Stimulated activated CD8-positive, alpha-beta memory T cell treated with anti-CD3 and anti-CD28 coated beads, Interleukin-7, amount 100 ng/mL, for 1 hour (primary cell): ENCODE measurements at places on chromosomes 12 and 14.

- DNase-seq, result no peak
Measured at GRCh38 chr14:72052356-72052755, 120.1 kb downstream of the RGS6 start.

GRCh38 chr14:39055786-39056474 lies 47.1 kb downstream of the SEC23A start:
- DNase-seq, result no peak

DNA sequence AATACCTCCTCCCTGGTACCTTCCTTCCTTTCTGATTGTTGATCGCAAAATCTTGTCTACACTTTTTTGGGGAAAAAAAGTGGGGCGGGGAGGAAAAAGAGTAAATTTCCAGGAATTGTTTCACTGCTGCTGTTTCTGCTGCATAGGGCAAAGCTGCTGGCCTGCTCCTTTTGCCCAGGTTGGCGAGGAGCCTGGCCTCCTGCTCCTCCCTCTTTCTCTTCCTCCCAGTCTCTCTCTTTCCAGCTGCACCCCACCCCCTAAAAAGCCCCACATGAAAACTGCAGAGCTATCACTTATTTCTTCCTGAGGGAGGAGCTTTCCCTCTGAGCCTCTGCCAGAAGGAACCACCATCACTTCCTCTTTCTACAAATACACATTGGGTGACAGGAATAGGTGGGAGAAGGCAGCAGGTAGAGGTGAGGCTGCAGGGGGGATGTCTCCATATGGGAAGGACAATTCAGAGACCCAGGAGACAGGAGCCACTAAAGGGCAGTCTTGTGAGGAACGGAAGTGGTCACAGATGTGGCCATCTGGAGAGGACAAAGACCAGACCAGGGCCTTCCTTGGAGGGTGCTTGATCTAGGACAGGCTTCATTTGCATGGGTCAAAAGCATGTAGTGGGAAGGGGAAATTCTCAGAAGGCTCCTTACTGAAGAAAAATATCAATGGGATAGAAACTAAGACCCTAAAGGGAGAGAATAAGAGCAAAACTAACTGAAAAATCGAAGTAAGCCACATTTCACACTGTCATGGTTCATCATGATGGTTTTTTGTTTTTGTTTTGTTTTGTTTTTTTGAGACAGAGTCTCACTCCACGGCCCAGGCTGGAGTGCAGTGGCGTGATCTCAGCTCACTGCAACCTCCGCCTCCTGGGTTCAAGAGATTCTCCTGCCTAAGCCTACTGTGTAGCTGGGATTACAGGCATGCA lies 14.8 kb downstream of the ZBTB39 start:
- no peak for DNase-seq

DNA sequence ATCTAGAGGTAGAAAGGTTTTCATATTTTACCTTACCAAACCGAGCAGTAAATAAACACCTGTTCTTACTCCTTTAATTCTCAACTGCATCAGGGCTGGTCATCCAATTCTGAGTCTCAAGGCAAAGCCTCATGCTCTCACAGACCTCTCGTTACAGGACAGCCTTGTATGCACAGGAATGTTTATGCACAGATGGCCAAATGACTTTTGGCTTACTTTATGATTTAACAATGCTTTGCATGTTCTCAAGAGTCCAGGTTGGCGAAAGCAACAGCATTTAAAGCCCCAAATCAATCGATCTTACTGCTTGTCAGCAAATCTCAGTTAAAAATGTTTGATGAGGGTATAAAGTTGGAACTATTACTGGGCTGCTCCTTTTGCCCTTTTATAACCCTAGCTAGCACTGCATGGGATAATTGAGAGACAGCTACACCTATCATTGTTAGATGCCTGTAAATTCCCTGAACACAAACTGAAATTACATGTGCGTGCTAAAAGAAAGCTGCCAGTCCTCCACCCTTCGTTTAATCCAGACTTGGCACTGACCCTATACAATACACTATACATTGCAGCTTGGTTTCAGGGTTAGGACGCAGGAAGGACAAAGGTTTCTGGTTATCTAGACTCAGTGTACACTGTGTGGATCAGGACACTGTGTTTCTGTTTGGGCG lies 63.6 kb downstream of the TMCC3 start:
- no peak for DNase-seq

DNA sequence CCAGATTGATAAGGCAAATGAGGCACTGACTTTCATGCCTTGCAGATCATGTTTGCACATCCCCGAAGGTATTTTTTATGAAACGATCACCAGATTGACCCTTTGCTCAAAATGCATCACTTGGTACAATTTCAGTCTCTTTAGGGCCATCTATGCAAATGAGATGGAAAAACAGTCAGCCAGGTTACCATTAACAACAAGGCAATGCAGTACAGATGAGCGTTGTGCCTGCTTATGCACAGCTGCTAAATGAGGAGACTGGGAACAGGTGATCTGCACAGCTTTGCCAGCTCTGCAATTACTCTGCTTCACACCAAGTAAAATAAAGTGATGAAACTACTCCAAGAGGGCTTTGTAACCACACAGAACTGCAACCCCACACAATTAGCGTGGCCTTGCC lies 26.1 kb upstream of the PLEKHG7 start:
- no peak for DNase-seq

GRCh38 chr12:7009512-7009911 lies 8.8 kb downstream of the LPCAT3 start:
- DNase-seq, result no peak

DNA sequence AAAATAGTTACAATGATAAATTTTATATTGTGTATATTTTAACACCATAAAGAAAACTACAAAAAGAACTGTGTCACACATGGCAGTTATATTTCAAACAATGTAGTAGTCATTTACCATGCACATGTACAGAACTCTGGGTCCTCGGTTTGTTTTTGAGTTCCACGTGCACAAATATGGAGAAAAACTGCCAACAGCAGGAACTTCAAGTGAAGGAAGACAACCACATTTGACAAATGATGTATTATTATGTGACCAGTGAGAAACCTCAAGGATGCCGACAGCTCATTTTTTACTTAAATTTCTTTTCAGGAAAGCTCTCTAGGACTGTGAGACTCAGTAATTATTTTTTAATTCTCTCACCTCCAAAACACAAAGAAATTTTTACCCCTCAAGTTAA lies 244.2 kb upstream of the USP15 start:
- DNase-seq, result no peak

DNA sequence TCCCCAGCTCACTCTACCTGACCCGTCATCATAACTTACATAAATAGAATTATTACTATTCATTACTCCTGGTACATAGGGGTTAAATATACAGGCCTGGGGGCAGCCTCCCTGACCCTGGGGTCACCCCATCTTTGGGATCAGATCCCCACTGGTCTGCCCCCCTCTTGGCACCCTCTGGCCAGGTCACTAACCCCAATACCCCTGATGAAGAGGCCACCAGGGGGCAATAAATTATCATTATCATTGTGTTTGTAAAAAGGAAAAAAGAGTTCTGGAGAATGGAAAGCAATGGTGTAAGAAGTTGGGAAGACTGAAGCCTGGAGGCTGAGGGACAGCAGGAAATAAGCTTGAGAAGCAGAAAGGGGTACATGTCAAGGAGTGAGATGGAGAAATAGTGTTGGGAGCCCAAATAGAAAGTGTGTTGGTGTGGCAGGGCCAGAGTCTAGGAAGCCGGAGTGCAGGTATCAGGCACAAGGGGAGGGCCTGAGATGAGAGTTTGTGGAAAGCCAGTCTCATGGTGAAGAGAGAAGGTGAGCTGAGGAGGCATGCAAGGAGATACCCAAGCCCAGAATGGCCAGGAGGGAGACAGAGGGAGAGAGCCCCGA lies 6.1 kb upstream of the AAAS start:
- DNase-seq, result no peak

GRCh38 chr12:49588721-49589516 lies 16.5 kb downstream of the FAM186B start:
- DNase-seq, result no peak

GRCh38 chr14:75453817-75454434 lies 26.1 kb downstream of the JDP2 start:
- DNase-seq, result no peak

DNA sequence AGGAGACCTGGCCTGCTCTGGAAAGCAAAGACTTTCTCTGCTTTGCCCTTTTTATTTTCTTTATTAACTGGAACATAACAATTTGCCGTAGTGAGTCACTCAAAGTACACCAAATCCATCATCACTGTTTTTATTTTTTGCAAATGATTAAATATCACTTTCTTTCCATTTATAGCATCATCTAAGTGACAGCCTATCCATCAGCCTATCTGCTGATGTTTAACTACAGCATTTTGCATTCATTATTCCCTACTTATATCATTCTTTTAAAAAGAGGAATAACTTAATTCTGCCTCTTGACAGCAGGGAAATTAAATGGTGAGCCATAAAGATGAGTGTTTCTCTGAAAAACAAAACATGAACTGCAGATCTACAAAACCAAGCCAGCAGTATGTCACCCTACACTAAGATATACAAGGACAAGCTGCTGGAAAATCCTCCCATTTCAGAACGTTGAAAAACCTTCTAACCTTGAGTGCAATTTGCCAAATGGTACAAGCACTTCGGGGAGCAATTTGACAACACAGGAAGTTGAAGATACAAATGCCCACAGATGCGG lies 821.3 kb upstream of the TMEM132C start:
- DNase-seq, result no peak

DNA sequence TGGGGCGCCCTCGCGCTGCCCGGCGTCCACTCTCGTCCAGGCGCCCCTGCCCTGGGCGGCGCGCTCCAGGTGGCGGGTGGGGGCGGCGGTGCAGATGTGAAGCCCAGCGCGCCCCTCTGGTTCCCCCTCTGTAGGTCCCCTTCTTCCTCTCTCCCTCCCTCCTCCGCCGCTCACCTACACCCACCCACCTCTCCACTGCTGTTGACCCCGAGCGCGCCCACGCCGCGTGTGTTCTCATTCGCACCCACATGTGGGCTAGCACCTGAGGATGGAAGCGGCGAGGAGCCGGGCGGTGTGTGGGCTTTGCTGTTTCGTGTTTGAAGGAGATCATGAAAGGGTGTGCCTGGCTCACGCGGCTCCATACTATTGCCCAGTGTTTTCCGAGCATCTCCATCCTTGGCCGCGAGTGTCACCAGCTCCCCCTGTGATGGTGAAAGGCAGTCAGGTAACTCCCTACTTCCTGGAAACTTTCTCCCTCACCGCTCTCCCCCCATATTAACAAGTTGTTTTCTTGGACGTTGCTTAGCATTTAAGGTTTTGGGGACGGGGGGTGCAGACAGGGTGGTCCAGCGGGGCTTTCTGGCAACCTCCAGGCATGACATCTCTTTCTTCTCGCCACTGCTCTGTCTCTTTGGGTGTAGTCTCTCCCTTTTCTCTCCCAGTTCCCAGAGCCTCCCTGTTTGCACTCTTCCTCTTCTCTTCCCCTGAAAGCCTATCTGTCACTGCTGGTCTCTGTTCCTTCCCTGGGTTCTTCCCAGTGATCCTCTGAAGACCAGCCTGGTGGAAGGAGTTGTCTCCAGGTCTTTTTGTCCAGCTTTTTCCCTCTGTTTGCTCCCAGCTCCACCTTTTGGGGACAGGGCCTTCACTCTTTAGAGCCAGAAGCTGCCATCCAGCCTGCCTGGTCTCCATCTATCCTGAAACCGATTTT lies 1.6 kb downstream of the CACNA1C start:
- no peak for DNase-seq

GRCh38 chr12:127559349-127560040 lies 707.5 kb upstream of the TMEM132C start:
- no peak for DNase-seq

DNA sequence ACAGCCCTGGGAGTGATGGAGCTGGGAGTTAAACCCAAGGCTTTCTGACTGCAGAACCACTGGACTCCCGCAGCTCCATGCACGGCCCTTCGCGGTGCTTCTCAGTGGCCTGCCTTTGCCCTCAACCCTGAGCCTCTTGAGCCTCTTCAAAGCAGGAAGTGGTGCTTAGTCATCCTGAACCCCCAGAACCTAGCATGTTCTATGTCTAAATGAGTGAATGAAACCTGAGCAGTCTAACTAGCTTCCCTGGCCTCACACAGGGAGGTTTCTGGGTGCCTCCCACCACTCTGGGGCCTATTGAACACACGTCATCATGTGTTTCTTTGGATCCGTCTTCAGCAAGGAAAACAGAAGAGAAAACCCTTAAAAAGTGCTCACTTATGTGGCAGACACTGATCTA lies 117.9 kb upstream of the SFSWAP start:
- no peak for DNase-seq

DNA sequence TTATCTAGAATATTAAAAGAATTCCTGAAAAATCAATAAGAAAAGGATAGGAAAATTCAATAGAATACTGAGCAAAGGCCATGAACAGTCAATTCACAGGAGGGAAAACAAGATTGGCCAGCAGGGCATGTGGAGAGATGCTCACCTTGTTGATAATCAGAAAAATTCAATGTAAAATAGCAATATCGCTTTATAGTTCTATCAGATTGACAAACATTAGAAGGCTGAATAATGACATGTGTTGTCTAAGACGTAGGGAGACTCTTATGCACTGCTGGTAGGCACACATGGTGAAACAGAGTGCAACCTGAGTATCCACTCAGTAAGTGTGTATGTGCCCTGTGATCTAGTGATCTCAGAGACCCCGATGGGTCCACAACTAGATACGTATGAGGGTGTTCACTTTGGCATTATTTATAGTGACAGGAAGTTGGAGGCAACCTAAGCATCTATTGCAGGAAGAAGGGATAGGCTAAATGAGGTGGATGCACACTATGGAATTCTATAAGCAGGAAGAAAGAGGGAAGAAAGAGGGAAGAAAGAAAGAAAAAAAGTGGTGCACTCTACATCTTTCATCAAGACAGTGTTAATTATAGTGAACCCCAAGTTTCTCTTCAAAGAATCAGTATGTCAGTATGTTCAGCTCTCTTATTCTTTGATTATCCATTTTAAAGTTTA lies 3.8 kb upstream of the ANKRD33 start:
- no peak for DNase-seq

DNA sequence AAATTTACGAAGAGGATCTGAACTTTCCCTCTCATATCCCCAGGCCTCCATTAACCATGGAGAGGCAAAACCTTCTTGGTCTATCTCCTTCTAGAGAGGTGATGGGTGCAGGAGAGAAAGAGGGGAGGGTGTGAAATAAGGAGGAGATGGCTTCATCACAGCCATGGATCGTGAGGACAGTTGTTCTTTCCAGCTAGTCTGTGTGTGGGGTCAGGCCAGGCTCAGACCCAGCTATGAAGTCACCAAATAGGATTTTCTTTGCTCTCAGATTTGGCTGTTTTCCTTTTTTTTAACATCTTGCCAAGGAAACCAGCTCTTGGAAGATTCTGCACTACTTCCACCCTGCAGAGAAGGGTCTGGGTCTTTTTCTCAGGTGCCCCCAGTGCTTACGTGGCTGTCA lies 64.9 kb upstream of the FAM181A start:
- DNase-seq, result no peak

GRCh38 chr12:125836647-125837046 lies 771.4 kb downstream of the AACS start:
- no peak for DNase-seq

GRCh38 chr12:88144037-88144436 lies 1.9 kb downstream of the TMTC3 start:
- DNase-seq, result no peak

GRCh38 chr12:124411281-124411878 lies 116.5 kb downstream of the RFLNA start:
- no peak for DNase-seq

DNA sequence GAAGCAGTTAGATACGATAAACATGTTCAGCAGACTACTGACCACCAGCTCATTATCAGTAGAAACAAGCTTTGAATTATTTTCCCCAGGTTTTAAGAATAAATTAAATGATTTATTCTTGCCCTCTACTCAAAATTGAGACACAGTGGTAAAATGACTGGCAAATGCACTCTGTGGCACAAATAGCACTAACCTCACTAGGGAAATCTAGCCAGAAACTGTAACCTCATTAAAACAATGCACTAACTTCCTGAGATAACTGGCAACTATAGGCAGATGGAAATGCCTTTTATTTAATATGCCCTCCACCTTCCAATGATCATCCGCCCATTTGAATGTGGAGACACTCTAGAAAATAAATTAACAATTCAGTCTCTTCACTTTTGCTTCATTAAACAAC lies 33.2 kb downstream of the CPNE8 start:
- DNase-seq, result no peak
